ENCODE measurements at places on chromosomes 16 and 17.

- no peak for DNase-seq
Measured at GRCh38 chr16:53673189-53673588, 30.5 kb downstream of the RPGRIP1L start.

DNA sequence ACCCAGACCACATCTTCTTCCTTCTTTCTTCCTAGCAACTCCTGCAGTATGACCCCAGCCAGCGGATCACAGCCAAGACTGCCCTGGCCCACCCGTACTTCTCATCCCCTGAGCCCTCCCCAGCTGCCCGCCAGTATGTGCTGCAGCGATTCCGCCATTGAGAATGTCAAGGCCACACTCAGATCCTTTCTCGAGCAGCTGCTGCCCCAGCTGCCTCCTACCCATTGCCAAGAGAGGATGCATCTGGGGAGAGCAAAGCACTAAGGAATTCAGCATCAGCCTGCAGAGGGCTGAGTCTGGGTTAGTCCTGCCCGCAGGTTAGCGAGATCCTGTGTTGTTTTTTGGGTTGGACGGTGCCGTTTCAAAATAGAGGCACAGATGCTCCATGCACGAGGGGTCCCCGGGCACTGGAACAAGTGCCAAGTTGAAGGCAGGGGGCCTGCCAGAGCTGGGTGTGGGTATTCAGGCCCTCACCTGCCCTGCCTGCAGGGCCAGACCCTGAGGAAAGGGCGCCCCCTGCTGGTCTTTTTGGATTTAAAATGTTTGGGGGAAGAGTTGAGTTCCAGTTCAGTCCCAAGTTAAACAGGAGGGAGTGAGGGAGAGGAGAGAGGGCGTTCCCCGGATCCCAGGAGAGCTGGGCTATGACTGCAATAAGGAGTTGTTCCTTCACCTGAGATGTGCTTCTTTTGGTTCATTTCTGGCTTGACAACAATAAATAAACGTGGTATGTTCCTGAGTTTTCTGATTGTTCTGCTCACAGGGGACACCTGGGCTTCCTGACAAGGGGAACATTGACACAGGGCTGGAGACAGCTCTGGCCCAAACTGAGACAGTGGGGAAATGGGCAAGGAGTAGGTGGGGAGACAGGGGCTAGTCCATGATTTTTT is 4.9 kb downstream of the CDK3 start:
- DNase-seq, result peak; percentile 40

- DNase-seq, result no peak
Measured at GRCh38 chr16:2056077-2056476, 8.3 kb downstream of the TSC2 start.

- no peak for DNase-seq
Measured at GRCh38 chr16:89138513-89138795, 33.1 kb upstream of the CDH15 start.

- DNase-seq, result no peak
Measured at GRCh38 chr16:48014349-48015135, 141.3 kb downstream of the ABCC12 start.

DNA sequence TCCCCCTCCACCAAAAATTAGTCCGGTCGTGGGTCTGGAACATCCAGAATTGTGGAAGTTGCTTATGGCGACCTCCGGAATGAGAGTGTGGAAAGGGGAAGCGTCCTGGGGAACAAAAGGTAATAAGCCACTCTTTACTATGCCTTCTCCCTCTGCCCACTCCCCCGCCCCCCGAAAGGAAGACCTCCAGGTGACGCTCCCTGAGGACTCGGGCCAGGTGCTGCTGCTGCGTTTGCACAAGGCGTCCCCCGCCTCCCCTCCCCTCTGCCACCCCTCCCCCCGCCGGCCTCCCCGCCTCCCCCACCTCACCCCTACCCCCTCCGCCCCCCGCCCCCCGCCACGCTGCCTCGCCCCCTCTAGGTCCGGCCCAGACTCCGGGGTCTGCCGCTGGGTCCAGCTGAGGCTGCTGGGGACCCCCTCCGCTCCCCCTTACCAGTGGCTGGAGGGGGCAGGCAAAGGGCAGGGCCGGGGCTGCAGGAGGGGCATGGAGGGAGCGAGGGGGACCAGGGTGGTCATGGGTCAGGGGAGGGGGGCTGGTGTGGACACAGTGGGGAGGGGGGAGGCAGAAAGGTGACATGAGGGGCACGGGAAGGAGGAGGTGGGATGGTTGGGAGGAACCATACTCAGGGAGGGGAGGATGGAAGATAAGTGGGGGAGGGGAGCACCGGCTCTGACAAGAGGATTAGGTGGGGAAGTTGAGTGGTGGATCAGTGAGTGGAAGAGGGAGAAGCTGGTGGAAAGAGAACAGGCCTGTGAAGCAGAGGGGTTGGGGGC is 23.6 kb downstream of the ALOX12B start:
- no peak for DNase-seq
